Heart right ventricle (tissue), 16 donors: ENCODE measurements at places on chromosomes 4 and X.

GRCh38 chr4:11470438-11471045, 41.8 kb upstream of the HS3ST1 start:
- DNase-seq: no peak

- no peak for DNase-seq
Observed at GRCh38 chr4:28360681-28361080, 1500.0 kb downstream of the STIM2 start.

DNA sequence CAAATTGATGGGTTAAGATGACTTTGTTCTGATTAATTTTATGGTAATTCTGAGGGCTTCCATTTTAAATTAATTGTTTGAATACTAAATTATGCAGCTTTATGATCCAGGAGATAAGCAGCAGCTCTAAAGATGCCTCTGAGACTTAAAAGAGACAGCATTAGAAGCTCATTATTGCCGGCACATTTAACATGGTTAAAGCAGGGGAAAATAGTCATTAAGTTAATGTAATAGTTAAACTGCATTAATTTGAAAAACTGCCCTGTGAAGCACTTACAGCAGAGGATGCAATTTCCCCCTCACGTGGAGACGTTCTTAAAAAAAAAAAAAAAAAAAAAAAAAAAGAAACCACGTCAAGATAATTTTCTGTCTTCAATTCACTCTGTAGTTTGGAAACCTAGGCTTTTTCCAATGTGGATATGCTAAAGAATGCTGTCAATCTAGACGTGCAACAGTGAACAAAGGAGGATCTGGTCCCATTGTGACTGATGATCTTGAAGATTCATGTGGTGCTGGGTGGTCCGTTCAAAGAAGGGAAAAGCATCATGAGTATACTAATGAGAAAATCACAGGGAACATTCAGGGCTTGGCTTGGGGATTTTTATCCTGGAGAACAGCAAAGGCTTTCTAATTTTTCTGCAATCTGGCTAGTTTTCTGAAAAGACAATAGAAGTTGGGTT, 440.6 kb upstream of the HS3ST1 start:
- DNase-seq: no peak

- DNase-seq: no peak
Observed at GRCh38 chr4:131347816-131348215, 1801.3 kb upstream of the PCDH10 start.

DNA sequence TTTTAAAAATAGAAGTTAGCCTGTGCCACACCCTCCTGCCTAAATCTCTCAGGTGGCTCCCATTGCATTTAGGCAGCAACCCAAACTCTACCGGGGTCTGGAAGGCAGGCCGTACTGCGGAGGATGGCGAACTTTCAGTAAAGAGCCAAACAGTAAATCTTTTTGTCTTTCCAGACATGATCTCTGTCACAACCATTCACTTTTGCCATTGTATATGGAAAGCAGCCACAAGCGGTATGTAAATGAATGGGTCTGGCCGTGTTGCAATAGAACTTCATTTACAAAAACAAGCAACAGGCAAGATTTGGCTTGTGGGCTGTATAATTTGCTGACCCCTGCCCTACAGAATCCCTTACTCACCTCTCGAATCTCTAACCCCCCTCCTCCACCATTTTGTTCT, 3.3 kb downstream of the RADX start:
- DNase-seq: no peak

DNA sequence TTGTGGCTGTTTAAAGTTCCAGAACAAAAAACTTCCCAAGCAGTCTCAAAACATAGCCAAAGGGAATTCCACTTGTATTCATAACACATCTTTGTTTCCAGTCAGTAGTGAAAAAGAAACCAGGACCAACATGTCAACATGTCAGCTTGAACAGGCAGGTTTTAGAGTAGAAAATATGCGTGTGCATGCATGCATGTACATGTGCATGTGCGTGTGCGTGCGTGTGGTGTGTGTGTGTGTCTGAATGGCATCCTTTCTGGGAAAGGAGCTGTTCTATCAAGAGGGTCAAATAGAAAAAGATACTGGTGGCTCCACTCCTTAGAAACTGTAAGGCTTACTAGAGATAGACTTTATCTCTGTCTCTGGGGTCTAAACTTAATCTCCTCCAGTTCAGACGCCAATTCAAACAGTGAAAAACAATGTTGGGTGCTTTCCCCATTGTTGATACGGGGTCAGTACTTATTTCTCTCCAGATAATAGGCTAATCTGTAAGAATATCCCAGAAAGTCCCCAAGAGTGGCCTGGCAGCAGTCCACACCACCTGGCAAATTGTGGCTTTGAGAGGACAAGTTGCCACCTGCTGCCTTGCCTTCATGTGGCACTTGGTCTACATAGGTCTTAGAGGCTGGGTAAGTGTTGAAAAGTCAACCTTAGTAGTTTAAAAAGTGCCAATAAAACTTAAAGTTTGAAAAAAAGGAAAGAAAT, 110.4 kb downstream of the SCD5 start:
- DNase-seq: no peak

- DNase-seq: no peak
Observed at GRCh38 chr4:14152834-14153519, 525.5 kb upstream of the BOD1L1 start.

- DNase-seq: no peak
Observed at GRCh38 chr4:11326021-11326420, 102.7 kb downstream of the HS3ST1 start.

GRCh38 chr4:41620594-41621256, 82.8 kb downstream of the LIMCH1 start:
- no peak for DNase-seq

DNA sequence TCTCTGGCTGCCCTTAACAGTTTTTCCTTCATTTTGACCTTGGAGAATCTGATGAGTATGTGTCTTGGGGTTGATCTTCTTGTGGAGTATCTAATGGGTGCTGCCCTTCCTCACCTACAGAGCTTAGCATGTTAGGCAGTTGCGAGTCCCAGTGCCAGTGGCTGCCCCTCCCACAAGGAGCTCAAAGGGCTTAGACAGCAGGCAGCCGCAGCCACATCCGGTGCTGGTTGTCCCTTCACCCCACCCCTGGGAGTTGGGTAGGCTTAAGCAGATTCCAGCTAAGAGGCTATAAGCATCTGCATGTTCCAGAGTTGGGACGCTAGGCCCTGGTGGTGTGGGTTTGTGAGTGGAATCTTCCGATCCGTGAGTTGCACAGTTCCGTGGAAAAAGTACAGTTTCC, 322.1 kb upstream of the ARX start:
- no peak for DNase-seq

- no peak for DNase-seq
Observed at GRCh38 chrX:70482300-70482699, 37.7 kb downstream of the DLG3 start.

DNA sequence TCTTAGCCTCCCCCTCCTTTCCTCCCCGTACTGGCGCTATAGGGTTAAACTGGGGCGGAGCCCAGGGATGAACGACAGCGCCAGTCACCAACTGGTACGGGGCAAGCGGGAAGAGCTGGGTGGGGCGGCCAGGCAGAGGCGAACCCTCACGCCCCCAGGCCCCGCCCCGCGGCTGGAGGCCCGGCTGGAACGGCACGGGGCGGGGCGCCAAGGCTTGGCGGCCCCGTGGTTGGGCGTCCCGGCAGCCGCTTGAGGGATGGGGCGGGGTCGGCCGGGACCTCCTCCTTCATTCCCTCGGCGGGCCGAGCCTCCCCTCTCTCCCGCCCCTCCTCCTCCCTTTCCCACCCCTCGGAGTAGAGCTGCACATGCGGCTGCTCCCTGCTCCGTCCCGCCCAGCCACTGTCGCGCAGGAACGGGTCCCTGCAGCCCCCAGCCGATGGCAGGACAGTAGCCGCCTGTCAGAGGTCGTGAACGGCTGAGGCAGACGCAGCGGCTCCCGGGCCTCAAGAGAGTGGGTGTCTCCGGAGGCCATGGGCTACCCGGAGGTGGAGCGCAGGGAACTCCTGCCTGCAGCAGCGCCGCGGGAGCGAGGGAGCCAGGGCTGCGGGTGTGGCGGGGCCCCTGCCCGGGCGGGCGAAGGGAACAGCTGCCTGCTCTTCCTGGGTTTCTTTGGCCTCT, at the start of gene EDA:
Gene EDA (plus strand): TSS at position 335 of the 678 bp plus-strand sequence.
- DNase-seq: peak; percentile 88

- no peak for DNase-seq
Observed at GRCh38 chr4:33989820-33990443, 2254.4 kb downstream of the ARAP2 start.

DNA sequence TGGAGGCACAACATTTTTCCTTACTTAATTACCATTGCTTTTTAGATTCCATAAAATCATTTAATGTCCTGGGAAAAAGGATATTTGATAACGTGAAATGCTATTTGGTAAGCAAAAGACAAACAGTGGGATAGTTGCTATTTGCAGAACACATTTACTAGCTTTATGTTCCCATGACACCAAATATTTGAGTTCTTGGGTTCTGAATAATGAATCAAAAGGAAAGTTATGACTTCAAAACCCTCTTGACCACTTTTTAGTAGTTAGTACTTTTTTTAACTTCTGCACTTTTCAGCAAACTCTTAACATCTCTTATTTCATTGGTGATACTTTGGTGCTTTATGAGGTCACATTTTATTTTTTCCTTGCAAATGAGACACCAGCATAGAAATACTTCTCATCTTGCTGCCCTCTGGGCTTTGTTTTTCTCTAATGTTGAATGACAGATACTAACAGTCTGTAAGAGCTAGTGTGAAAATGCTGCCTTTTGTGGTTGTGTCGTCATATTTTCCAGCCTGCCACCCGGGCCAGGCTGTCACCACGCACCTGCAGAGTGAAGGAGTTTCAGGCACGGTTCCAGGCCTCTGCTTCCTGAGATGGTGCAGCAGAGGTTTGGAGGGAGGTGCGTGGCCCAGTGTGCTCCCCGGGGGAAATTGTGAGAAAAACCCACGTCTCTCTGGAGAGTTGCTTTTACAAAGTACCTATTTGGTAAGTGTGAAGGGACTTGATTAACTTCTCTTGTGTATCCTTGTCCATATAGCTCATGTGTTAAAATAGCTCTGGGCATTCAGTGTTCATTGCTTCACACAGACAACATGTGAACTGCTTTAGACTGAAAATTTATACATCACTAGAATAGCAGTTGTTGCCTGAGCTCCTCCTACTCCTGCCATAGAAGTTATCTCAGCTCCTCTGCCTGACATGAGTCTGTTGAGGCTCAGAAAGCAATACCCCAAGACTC, 34.7 kb downstream of the MSL3 start:
- DNase-seq: no peak

DNA sequence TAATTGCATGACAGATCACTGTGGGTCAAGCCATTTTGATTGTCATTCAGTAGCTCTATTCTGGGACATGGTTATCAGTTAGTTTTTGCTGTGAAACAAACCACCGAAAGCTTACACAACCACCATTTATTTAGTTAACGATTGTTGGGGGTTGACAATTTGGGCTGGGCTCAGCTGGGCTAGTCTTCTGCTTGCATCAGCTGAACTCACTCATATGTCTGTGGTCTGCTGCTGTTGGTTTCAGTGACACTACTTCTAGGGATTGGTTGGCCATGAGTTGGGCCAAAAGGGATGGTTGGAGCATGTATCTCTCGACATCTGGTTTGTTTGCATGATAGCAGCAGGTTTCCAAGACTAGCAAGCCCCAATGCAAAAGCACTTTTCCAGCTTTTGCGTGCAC, 5.3 kb upstream of the SMIM10 start:
- DNase-seq: no peak

- DNase-seq: peak; percentile 53
Observed at GRCh38 chrX:3713225-3713936, at the start of gene PRKX. TSS of gene PRKX (minus strand) at chrX:3713649. CDS start at chrX:3713253, 396 bp downstream.

- no peak for DNase-seq
Observed at GRCh38 chr4:184274286-184274951, 56.7 kb upstream of the ENPP6 start.

GRCh38 chrX:39613482-39613995, 484.2 kb downstream of the BCOR start:
- peak; percentile 42 for DNase-seq

GRCh38 chr4:145043306-145043705, 54.7 kb downstream of the ANAPC10 start:
- no peak for DNase-seq

DNA sequence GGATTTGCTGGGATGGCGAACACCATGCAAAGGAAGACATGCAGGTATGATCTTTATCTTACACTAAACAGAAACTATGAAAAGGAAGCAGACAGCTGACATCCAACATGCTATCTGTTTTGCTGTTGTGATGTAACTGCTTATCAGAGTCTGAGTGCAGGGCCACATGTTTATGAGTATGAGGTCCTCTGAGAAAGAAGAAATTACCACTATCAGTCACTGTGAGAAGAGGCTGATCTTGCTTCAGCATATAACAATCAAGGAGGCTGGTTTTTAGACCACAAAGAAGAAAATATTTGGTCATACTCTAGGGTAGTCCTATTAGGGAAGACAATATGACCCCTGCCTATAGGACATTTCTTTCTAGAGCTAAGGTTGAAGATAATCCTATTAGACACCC, 18.5 kb downstream of the CLGN start:
- no peak for DNase-seq

GRCh38 chrX:119708936-119709335, 16.0 kb upstream of the SEPTIN6 start:
- no peak for DNase-seq

DNA sequence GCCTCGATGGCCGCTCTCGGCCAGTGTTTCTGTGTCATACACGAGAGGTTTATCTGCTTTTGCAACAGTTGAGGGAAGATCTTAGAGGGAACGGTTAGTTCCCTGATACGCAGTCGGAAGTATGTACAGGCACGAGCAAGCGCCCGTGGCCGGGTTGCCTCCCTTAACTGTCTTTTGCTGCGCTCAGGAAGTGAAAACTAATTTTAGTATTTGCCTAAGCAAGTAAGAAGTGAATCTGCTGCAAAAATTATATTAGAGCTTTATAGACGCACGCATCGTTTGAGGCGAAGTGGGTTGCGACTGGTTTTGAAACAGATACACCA, 695 bp downstream of the MTM1 start:
- no peak for DNase-seq

DNA sequence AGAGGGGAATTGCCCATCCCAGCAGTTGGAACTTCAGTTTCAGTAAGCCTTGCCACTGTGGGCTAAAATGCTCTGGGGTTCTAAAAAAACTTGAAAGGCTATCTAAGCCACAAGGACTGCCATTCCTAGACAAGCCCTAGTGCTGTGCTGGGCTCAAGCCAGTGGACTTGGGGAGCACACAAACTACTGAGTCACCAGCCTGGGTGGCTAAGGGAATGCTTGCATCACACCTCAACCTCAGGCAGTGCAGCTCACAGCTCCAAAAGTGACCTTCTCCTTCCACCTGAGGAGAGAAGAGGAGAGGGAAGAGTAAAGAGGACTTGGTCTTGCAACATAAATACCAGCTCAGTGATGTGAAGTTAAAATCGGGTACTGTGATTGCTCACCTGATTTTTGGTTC, 116.7 kb upstream of the GLRA2 start:
- no peak for DNase-seq

- no peak for DNase-seq
Observed at GRCh38 chr4:139460565-139460964, 6.6 kb downstream of the RAB33B start.

DNA sequence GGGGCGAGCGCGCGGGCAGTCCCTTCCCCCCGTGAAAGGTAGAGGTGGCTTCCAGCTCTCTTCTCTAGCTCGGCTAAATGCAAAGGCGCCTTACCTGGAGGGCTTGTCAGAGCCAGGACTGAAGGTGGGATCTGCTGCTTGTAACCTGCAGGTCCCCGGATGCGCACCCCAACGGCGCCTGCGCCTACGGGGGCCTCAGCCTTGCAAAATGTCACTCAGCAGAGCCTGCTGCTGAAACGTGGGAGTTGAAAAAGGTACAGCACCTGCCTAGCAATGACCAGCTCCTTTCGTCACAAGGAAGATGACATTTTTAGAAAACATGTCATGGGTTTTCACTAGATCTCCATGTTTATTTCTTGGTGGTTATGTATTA, 583 bp downstream of the ABHD18 start:
- peak; percentile 44 for DNase-seq
